ENCODE measurements at places on chromosomes 5 and 9.

GRCh38 chr5:92309336-92309991 lies 926.3 kb upstream of the ARRDC3 start:
- no peak for DNase-seq

GRCh38 chr5:14309878-14310531 lies 166.9 kb downstream of the TRIO start:
- DNase-seq, result no peak

- peak; percentile 50 for DNase-seq
Measured at GRCh38 chr5:169637085-169637548, at the start of gene DOCK2. TSS of gene DOCK2 (plus strand) at chr5:169637275. CDS start at chr5:169637327, 52 bp downstream.

GRCh38 chr5:109335114-109335513 lies 74.7 kb downstream of the PJA2 start:
- DNase-seq, result no peak

DNA sequence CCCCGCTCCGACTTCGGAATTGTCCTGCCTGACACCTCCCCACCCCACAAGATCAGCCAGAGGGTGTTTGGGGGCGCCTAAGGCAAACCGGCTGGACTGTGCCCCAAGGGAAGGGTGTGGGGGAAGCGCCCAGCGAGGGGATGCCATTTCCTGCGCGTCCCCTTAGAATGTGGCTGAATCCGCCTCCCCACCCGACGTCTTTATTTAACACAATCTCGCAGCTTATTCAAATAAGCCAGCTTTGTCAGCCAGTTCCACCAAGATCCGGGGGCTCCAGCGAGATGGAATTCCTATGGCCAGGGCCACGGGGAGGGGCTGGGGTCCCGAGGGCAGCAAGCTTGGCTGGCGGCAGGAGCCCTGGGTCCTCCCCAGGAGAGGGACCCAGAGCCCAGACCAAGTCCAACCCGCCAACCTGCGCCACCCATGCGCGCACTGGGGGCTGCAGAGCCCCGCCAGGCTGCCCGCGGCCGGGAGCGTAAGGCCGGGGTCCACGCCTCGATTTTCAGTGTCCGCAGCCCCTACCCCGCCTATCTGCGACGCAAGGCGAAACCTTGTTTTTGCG lies 7.4 kb downstream of the IRX4 start:
- DNase-seq, result no peak

GRCh38 chr5:174376726-174377373 lies 331.3 kb downstream of the NSG2 start:
- no peak for DNase-seq

DNA sequence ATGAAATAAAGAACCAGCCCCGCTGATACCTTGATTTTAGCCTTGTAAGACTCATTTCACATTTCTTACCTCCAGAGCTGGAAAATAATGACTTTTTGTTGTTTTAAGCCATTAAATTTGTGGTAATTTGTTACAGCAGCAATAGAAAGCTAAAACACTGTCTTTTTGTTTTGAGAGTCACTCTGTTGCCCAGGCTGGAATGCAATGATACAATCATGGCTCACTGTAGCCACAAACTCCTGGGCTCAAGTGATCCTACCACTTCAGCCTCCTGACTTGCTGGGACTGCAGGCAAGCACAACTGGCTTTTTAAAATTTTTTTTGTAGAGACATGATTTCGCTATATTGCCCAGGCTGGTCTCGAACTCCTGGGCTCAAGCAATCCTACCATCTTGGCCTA lies 34.7 kb upstream of the MYO10 start:
- no peak for DNase-seq

DNA sequence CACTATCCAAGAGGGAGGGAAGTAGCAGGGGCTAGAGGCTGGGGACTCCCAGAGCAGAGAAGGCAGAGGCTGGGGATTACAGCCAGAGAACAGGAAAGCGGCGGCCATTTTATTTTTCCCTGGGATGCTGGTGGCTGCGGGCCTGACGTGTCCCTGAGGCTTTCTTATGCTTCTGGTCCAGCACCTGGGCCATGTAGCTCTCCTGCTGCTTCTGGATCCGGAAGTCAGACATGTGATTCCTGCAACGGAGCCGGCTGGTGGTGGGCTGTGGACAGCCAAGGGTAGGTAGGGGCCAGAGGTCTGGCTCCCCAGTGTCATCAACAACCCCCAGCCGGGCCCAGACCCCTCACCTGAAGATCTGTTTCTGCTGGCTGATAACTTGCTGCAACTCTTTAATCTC lies 1.8 kb upstream of the PROB1 start:
- no peak for DNase-seq

GRCh38 chr9:128406848-128407391 lies 13.7 kb upstream of the CERCAM start:
- DNase-seq, result no peak

- no peak for DNase-seq
Measured at GRCh38 chr5:14239404-14239803, 96.3 kb downstream of the TRIO start.

DNA sequence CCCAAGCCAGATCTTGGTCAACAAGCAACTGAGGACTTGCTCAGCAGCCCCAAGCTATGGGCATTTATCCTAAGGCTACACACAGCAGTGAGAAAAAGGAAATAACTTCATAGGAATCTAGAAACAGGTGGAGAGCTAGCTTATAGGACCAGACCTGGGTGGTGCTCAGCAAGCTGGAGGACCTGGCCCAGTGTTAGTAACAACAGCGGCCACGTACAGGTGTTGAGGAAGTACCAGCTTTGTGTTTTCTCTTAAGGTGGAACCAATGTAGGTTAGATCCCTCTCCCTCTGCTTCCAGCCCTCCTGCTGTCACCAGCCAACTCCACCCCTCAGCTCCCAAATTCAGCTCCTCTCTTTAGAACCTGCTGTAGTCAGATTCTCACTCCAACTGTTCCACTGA lies 43.4 kb downstream of the IRF1 start:
- no peak for DNase-seq

DNA sequence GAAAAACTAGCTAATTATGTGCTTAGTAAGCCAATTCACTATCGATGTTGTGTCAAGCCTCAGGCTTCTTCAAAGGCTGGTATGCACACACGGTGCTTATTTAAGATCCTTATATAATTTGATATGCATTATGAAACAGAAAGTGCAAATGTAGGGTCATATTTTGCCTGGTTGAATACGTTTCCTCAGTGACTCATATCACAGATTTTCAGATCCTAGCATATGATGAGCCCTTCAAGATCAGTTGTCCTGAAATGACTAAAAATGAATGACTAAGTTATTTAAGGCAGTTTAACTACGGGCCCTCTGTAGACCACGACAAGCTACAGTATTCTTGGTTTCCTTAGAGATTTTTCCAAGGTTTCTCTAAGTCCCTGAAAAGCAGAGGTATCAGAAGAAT lies 778.3 kb downstream of the PRELID2 start:
- DNase-seq, result no peak

DNA sequence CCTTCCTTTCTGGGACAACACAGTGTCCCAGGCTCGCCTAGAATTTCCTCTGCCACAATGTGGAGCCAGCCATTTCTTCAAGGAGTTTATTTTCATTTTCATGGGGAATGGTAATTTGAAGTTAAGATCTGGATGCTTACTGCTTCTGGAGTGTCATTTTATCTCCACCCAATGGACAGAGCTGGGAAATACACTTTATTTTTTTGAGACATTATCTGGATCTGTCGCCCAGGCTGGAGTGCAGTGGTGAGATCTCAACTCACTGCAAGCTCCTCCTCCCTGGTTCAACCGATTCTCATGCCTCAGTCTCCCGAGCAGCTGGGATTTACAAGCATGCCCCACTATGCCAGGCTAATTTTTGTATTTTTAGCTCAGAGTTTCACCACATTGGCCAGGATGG lies 12.7 kb upstream of the THG1L start:
- no peak for DNase-seq

GRCh38 chr9:103713631-103714030 lies 380.5 kb upstream of the SMC2 start:
- no peak for DNase-seq

GRCh38 chr5:134594336-134594735 lies 38.3 kb downstream of the SAR1B start:
- DNase-seq, result no peak

DNA sequence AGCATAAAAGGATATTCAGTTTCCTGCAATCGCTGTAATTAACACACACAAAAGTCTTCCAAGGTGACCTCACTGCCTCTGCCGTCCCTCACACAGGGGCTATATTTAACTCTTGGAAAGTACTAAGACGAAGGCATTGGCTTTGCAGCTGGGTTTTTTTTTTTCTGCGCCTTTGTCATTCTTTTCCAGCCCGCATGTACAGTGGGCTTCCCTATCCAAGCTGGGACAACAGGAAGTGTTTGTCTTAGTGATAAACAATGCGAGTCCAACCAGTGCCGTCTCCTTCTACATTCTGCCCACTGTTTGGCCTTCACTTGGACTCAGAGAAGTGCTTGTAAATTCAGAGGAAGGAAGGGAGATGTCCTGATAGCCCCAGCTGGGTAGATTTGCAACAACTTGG lies 17.6 kb downstream of the AFAP1L1 start:
- DNase-seq, result no peak

- DNase-seq, result no peak
Measured at GRCh38 chr5:106833517-106833916, 837.2 kb downstream of the EFNA5 start.

- DNase-seq, result no peak
Measured at GRCh38 chr5:757931-758697, 26.4 kb downstream of the ZDHHC11B start.

GRCh38 chr5:141793881-141794280 lies 84.3 kb downstream of the PCDH1 start:
- DNase-seq, result no peak
